Hematopoietic multipotent progenitor cell treated with erythropoietin and hydrocortisone succinate and interleukin-3 and kit ligand, for 8 days (in vitro differentiated cells): ENCODE measurements at places on chromosomes 2 and 18.

DNA sequence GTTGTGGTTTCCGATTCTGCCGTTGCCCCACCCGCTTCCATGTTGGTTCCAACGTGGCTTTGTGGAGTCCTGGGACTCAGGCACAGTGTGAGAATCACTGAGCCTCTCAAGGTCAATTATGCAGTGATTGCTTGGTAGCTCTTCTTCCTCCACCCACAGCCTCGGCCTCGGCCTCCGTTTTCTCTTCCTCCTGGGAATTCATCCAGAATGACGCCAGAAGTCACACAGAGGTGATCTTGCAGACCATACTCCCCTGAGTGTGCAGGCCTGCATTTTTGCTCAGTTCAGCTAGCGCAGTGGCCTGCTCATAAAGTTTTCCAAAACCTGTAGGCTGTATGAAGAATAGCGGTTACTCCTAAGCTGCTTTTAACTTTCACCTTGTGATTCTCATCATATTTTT, 273.3 kb downstream of the GBX2 start:
- no peak for DNase-seq

GRCh38 chr2:63440612-63441011, 147.7 kb downstream of the WDPCP start:
- no peak for DNase-seq

DNA sequence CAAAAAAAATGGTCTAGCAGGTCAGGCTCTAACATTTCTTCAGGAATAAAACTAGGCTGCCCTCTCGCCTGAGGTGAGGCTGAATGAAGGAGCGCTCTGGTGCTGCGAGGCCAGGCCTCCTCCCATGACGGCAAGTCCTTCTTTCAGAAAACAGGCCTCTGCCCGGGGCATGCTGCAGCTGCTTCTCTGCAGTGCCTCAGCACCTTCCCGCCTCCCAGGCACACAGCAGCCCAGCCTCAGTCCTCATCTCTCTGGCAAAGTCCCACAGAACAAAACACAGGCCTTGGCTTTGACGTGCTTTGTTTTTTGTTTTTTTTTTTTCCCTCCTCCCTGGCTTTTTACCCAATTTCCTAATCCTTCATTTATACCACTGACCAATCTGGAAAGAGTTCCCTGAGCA, 74.8 kb downstream of the BCL11A start:
- DNase-seq: no peak

GRCh38 chr2:62362561-62362960, 143.4 kb downstream of the TMEM17 start:
- no peak for DNase-seq

DNA sequence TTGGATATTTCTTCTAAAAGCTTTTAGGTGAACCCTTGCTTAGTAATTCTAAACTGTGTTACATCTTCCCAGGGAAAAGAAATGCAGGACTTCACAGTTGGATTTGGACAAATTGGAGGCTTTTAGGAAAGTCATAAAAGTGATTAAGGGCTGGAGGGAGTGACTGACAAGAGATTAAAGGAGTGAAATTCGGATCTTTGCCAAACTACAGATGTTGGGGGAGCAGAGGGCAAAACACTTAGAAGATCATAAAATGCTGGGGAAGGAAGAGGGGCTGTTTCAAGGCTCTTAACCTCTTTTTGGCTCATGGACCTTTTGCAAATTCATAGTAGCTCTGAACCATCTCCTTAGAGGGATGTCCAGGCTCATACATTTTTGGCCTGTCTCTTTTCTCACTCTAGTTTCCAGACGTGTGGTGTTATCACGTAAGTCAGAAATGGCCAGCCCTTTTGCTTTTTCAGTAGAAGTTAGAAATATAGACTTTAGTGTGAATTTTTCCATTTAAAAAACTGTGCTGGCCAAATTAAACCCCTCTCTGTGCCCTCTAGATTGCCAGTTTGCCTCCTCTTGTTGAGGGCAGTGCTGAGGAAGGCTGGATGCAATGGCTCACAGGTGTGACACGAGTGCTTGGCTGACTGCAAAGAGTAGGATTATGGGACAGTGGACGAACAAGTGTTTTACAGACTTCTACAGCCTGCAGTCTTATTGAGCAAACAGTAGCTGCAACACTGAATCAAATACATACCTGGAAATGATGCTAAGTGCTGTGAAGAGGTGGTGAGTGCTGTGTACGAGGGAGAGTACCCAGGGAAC, 109.9 kb downstream of the LYPD6B start:
- DNase-seq: no peak

DNA sequence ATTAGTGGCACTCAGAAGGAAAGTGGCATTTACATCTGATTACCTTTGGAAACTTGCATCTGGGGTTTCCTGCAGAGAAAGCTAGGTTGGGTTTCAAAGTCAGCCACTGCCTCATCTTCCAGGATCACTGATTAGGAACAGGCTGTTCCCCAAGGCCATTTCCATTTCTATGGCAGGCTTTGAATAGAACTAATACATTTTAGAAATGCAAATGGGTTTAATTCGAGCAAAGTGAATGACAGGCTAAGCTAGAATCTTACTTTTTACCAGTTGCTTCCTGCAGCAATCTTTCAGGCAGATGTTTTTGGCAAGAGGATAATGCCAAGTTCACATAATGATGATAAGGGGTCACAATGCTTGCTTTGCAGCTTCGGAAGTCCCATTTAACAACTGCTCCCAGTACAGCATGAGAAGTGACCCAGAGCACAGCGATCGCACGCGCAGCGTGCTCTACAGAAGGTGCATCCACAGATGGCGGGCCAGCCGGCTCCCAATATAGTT, 336.7 kb downstream of the LPIN1 start:
- DNase-seq: no peak

GRCh38 chr2:43458014-43458628, 137.7 kb downstream of the THADA start:
- DNase-seq: no peak

GRCh38 chr2:231709981-231710798, 1.9 kb downstream of the PTMA start:
- DNase-seq: peak; percentile 77

DNA sequence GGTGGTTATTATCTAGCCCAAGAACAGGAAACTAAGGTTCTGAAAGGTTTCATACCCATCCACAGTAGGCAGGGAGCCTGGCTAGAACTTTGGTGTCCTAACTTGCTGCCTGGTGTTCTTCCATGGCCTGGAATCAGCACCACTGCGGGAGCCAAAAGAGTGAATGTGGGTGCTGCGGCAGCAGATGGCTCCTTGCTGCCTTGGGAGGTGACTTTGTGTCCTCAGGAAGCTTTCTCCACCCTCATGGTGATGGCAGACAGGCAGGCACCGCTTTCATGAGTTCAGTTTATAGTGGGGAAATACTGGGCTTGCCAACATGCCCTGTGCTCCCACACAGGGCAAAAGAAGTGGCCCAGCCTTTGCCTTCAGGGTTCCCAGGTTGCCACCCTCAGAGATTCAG, 385.2 kb downstream of the BCL11A start:
- no peak for DNase-seq

- no peak for DNase-seq
Observed at GRCh38 chr2:55932843-55933242, 9.3 kb upstream of the EFEMP1 start.

- DNase-seq: peak; percentile 83
Observed at GRCh38 chr2:60948926-60949579, 67.7 kb downstream of the REL start.

GRCh38 chr18:25813110-25813509, 277.3 kb downstream of the SS18 start:
- DNase-seq: no peak

DNA sequence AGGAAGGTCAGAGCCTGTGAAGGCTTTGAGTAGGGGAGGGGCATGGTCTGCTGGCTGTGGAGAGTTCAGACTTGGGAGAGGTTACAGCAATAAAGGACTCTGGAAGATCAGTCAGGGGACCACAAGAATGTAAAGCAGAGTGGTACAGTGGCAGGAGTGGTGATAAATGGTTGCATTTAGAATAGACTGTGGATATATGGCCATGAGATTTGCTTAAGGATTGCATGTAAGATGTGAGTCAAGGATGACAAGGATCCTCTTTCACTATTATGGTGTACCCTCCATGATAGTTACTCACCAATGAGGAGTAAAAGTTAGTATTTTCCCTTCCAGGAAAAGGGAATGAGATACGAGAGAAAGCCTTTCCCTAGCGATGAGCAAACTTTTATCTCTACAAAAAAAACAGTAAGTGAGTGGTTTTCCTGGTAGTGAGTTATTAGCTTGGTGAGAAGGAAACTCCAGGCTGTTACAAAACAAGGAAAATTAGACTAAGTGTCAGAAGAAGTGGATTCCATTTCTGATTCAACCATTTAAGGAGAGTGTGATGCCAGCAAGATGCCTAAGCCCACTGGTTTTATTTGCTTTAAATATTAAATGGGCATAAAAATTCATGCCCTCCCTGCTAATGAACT, 818.0 kb upstream of the ACVR2A start:
- DNase-seq: no peak

GRCh38 chr2:26640331-26640745, 828 bp downstream of the CIB4 start:
- no peak for DNase-seq

GRCh38 chr2:12057436-12058166, 311.2 kb downstream of the LPIN1 start:
- peak; percentile 42 for DNase-seq

- no peak for DNase-seq
Observed at GRCh38 chr2:13195270-13195669, 478.5 kb downstream of the TRIB2 start.

DNA sequence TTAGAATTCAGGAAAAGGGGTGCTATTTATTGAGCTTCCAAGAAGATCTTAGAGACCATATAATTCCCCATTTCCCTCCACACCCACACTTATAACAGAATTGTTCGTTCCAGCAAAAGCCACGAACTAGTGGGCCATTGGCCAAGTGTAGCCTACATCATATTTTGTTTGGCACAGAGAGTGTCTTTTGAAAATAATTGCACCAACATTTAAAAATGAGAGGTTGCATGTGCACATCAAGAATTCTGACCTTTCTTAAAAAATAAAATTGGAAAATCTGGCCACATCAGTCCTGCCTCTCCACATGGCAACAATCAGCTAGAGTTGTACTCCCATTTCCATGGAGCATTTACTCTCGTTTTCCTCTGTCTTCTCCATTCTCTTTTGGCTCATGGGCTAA, 655.5 kb upstream of the FANCL start:
- DNase-seq: no peak

GRCh38 chr2:178584666-178585065, 104.4 kb downstream of the PLEKHA3 start:
- DNase-seq: no peak

DNA sequence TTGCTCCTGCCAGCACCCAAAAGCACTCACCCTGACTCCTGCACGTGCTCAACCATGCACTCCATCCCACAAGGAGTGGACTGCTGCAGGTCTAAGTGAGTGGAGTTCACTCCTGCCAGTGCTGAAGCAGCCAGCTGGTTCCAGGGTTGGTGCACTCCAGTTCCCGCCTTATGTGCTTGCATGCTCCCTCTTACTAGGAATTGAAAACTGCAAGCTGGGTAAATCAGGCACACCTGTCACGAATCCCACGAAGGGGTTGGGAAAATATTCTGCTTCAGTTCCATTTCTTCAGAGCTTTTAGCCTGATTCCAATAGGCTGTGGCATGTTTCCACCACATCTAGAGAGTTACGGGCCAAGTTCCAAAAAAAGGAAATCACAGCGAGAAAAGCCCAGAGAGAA, 1365.5 kb upstream of the CHAC2 start:
- no peak for DNase-seq

GRCh38 chr2:157761520-157761919, 114.6 kb downstream of the ACVR1 start:
- no peak for DNase-seq

- peak; percentile 42 for DNase-seq
Observed at GRCh38 chr2:141911485-141912066, 219.2 kb downstream of the LRP1B start.

DNA sequence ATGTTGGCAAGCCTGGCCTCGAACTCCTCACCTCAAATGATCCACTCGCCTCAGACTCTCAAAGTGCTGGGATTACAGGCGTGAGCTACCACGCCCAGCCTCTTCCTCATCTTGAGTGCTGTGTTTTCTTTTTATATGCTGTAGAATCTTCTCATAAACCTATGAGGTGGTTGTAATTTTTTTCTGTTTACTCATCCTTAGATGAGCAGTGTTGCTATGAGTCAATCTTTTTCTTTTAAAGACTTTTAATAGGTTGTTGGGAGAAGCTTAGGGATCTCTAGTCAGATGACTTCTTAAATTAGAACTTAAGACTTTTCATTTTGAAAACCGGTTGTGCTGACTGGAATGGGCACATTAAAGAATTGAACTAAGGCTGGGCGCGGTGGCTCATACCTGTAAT, 8.7 kb upstream of the AAK1 start:
- DNase-seq: no peak

GRCh38 chr2:52414561-52415295, 1352.9 kb upstream of the CHAC2 start:
- no peak for DNase-seq

DNA sequence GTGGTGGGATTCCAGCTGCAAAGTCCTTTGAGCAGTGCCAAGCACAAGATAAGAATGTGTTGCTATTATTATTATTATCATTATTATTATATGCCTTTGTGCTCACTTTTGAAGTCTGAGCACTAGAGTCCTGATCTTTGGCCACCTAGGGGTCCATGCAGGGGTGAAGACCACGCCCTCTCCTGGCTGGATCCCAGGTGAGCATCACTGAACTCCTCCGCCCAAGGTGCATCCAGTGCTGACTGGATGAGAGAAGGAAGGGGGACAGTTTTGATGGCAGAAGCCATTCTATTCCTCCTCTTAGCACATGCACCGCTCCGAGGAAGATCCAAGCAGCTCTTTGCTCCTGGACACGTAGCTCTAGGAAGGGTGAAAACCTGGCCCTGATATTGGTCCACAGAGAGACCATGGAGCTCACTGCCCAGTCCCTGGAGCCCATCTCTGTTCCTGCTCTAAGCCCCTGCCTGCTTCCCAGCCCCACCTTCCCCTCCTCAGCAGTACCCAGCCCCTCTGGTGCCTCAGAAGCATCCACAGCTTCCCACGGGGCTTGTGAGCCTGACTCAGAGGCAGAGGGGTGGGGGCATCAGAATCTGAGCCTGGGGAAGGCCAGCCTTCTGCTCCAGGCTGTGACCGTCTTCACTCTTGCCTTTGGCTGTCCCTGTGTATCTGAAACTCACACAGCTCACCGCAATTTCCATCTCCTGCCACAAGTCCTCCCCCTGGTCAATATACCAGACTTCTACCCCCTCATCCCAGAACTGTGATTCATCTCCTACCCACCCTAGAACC, 45.4 kb downstream of the MCFD2 start:
- DNase-seq: no peak

GRCh38 chr2:163558251-163559021, 177.4 kb downstream of the FIGN start:
- DNase-seq: no peak

GRCh38 chr2:36359067-36359466, 3.5 kb downstream of the CRIM1 start:
- DNase-seq: peak; percentile 26

GRCh38 chr18:76364282-76365259, 130.5 kb downstream of the ZNF516 start:
- DNase-seq: no peak
